ENCODE measurements at places on chromosomes 5 and 9.

DNA sequence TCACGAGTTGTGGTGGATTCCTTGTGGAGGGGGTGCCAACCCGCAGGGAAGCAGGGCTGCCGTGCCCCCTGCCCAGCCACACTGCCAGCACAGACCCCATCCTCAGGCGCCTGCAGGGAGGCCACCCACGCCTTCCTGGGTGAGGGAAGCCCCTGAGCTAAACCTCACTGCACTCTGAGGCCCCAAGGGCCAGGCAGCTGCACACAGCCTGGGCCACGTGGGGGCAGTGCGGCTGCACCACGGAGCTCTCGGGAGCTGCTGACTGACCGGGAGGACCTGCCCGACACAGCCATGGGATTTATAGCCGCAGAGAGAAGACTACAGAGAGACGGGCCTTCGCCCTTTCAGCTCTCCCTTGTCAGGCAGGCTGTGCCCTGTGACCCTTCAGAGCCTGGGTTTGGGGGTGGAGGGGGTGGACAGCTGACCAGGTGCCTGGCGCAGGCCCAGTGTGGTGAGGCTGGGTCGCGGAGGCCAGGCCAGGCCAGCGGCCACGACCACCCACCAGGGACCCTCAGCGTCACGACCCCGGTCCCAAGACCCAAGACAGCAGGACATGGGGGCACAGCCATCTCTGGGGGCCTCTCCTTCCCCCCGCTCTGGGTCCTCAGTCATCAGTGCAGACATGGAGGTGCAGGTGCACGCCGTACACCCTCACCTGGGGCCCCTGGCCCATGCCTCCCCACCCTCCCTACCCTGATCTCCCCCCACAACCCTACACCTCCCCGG, 4.3 kb upstream of the AHRR start:
- no peak for DNase-seq

DNA sequence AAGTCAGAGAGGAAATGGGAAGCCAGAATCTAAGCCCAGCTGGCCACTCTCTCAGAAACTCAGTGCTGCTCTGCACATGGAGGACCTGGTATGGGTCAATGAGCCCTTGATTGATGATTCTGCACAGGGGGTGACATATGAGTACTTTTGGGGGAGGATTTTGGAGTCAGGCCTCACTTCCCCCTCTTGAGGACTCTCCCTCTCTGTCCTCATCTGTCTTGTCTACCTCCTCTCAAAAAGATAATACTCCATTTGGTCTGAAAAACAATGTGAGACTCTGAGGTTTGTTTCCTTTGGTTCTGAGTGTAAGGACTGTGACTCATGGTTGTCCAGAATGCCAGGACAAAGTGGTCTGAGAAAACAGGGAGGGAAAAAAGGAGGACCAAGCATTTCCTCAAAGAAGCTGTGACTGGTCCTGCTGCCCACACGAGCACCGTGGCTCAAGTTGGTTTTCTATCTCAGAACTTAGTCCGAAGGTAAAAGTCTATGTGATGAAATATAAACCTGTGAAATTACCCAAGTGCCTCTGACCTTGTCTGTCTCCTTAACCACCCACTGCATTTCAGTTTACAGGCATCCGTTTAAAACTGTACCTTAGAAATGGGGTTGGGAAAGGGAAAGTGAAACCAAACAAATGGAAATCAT, 11.1 kb downstream of the TTC39B start:
- no peak for DNase-seq

DNA sequence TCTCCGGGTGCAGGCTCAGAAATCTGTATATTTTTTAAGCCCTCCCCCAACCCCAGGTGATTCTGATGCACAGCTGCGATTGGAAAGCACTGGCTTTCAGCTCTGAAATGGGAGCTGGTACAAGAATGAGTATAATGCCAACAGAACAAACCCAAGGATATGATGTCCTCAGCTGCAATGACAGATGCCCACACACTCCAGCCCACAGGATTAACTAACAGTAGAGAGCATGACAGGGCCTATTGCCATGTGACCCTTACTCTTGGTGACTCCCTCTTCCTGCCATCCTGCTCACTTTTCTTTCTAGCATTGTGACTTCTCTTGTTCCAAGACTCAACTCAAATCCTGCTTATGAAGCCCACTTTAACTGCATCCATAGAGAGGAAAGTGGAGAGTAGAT, 174.5 kb downstream of the FGF18 start:
- DNase-seq = no peak

DNA sequence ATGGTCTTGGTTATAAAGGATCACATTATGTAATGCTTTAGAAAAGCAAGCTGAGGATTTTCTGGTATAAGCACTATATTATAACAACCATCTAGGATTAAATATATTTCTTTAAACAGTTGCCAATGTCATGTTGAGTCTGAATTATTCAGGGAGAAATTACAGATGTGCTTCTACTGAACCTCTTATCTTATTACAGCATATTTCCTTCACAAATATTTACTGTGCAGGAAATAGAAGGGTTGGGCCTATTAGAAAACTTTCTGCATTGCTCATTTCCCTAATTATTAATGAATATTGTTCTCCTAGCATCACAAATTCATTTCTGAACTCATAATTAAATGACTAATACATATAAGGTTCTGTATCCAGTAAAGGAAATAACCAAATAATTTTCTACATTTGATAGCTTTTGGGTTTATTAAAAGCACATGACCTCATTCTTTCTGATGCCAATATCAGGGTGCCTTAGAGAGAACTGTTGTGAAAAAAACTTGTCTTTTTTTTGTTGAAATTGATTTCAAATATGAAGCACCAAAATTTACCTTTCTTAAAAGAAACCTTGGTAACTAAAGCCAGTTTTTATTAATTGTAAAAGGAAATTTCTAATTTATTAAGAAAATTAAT, 476.8 kb upstream of the PTGER4 start:
- DNase-seq = no peak

Measured in CD4-positive, alpha-beta T cell (primary cell).